AML-193 (cell line): ENCODE measurements at places on chromosomes 11 and 22.

DNA sequence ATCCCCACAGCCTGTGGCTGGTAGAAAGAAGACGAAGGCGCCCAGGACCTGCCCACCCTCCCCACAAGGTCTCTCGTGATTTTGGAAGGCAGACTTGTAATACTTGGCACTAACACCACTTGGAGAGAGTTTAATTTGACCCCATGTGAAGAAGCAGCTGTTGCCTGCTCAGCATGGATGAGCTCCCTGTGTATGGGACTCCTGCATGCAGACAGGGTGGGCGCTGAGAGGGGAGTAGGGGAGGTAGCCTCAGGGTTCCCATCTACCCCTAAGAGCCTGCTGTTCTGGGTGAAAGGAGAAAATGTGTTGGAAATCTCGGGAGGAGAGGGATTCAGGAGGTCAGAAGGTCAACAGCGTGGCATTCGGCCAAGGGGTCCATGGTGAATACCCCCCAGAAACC, 625.9 kb downstream of the TBC1D22A start:
- DNase-seq, result no peak

DNA sequence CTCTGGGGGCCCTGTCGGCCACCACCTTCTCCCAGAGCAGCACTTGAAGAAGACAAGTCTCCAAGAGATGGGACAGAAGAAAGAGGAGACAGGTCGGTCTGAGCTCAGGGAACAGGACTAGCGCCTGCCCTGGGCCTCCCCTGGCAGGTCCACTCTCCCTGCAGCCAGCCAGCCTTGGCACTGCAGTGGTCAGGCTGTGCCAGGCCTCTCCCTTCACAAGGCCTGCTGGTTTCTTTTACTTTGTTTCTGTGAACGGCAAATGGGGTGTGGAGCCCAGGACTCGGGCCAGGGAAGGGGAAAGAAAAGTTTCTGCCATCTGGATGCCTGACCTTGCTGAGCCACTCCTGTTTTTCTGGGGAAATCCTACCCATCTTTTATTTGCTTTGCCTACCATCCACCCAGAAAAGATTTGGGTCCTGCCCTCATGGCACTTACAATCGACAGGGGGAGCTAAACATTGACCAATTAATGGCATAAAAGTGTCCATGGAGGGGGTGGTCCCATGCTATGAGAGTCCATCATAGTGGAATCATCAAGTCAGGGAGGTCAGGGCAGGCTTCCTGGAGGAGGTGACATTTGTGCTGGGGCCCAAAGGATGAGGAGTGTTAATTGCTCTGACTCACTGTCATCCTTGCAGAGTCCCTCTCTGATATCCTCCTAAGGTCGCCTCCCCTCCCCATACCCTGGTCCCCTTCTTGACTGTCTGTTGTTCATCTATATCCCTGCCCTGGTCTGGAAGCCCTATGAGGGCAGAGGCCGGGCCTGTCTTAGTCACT, 65.2 kb downstream of the NFAM1 start:
- no peak for DNase-seq

- no peak for DNase-seq
Measured at GRCh38 chr22:35559354-35560005, 18.8 kb downstream of the RASD2 start.

DNA sequence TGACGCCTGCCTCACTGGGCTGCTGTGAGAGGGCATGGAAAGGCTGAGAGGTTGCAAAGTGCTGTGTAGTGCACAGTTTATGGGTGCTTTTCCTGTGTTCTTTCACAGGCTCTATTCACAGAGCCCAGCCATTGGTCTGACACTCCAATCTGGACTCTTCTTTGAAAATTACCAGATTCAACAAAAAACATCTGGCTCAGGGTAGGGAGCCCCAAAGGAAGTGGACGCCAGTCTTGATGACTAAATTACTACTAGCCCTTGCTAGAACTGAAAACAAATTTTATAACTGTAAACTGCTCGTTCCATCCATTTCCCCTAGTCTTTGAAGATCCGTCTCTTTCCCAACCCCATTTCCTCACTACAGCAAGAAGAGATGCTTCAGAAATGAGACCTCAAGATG, 178.6 kb downstream of the TENM4 start:
- no peak for DNase-seq

DNA sequence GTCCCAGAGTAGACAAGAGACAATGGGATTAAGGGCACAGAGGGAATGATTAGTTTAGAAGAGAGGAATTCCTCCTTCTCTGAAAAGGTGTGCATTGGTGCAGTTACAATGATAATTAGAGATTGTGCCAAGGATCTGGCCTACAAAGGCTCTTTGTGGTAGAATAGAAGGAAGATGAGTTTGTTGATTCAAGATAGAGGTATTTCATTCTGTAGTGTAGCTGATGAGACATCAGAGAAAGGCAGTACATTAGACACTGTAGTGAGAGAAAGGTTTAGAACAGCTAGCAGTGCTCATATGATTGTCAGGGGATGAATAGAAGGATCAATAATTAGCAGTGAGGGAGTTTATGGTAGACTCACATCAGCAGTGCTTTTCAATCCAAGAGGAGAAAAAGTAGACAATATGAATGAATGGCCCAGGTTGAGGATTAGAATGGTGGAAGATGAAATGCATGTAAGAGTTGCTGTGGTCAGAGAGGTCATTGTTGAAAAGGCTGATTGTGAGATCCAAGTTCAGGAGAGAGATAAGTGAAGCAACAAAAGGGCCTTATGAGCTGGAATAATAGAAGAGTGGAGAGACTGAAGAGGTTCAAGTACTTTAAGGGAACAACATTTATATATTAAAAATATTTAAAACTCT, 28.9 kb downstream of the SIK2 start:
- no peak for DNase-seq

DNA sequence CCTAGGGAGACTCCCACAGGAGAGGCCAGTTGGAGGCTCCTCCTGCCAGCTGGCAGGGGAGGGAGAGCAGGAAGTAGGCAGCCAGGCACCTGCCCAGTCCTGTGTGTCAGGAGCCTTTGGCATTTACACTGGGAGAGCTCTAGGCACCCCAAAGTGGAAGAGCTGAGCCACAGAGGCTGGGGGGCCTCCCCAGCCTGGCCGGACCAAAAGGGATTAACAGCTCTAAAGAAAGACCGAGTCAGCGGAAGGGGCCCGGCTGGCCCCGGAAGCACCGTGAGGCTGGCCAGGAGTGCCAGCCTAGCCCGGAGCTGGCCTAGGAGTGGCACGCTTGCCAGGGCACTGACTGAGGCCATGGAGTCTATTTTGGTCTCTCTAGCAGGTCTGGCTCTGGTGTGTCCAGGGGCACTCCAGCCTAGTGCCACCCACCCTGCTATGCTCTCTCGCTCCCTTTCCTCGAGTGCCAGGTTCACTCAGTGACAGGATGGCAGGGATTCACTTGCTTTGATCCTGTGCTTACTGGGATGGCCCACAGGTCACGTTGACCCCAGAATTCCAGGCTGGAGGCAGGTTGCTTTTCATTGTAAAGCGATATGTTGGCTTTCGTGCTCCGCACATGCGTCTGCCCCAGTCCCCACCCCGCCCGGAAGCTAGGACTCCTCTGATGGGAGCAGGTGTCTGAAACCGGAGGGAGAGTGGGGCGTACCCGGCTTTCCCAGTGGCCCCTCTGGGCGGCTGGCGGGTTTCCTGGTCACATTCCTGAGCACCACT, 3.3 kb upstream of the KMT5B start:
- DNase-seq, result no peak

- DNase-seq, result peak; percentile 13
Measured at GRCh38 chr22:29988719-29989118, 91.5 kb upstream of the HORMAD2 start.

DNA sequence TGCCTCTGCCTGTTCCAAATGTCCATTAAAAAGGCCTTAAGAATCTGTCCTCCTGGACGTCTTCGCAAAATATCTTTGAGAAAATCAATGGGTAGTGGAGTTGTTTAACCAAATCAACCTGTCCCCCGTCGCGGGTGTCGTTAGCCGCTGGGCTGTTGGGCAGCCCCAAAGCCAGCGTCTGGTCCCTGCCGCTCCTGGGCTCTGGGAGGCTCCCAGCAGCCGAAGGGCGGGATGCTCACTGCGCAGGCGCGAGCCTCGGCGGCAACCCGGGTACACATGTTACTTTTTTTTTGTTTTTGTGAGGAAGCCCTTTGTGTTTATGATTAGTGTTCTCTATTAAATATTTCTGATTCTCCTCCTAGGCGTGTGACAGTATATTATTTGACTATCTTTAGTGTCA, 12.6 kb downstream of the MMP10 start:
- DNase-seq, result no peak

DNA sequence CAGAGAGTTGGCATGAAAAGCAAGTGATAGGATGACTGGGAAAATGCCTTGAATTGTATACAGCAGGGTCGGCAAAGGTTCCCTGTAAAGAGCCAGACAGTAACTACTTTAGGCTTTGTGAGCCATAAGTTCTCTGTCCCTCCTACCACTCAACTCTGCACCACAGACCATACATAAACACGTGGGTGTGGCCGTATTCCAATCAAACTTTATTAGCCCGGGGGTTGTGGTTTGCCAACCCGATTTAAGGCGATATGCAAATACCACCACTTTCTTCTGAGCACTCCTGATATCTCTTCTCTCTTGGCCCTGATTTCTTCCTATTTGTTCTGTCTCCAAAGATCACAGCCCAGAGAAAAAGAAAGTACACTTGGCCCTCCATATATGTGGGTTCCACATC, 87.5 kb downstream of the MN1 start:
- no peak for DNase-seq

DNA sequence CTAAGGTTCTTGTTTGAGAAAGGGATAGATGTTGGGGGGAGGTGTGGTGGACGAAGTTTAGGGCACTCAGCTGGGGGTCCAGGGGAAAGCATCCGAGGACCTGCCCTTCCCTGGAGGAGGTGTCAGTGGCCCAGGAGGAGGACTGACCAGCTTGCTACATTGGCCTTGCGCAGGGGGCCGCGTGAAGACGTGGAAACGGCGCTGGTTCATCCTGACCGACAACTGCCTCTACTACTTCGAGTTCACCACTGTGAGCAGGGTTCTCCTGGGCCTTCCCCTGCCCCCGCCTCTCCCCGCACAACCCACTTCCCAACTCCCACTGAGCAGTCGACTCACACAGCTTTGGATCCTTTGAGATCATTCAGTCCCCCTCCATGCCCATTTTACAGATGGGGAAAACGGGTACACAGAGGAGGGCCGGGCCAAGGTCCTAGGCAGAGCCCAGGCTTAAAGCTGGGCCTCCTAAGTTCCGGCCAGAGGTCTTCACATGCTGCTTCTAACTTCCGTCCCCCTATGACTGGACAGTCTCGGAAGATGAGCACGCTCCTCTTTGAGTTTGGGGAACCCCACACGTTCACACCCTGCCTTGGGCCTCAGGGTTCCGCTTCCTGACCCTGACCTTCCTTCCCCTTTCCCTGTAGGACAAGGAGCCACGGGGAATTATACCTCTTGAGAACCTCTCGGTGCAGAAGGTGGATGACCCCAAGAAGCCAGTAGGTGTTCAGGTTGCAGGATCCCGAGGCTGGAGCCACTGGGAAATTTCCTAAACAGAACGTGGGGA, 28.7 kb downstream of the CYTH4 start:
- no peak for DNase-seq

- no peak for DNase-seq
Measured at GRCh38 chr22:40410272-40410671, 39.9 kb downstream of the SGSM3 start.

GRCh38 chr11:129814244-129815014, 1.2 kb upstream of the TMEM45B start:
- no peak for DNase-seq

- no peak for DNase-seq
Measured at GRCh38 chr11:2647167-2647566, 52.6 kb downstream of the KCNQ1OT1 start.

DNA sequence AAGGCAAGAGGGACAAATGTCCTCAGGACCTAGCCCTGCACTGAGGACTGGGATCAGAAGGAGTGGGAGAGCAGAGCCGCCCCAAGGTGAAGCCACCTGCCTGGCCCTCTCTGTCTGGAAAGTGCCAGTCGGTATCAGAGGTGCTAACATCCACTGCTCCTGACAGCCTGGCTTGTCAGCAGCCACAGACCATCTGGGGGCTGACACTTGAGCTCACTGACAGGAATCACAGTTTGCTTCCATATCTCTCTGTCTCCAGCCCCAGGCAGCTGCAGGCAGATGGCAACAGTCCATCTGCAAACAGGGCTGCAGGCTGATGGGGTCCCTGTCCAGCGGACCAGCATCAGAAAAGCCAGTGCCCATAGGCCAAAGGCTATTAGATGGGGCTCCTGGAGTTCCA, 5.5 kb downstream of the OPCML start:
- DNase-seq, result no peak

DNA sequence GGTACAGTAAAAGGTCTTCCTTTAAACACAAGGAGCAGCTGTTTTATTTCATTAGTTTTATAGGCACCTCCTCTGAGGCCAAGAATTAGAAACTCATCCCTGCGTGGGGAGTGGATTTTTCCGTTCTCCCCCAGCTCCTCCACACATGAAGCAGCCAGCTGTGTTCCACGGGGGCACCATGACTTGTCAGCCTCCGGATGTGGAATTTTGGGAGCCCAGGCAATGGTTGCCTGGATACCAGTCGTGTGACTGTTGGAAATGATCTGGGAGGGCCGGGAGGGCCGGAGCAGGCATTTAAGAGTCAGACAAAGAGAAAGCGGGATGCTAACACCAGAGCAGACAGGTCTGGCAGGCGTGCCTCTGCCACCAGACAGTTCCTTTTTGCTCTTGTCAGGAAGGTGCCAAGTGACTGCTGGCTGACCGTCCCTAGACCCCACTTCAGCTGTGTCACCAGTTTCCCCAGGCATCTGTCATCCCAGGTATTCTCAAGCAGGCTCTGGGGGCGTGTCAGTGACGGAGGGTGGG, 15.9 kb upstream of the CDC42EP2 start:
- no peak for DNase-seq

- no peak for DNase-seq
Measured at GRCh38 chr22:39362271-39362670, 12.5 kb downstream of the SYNGR1 start.

DNA sequence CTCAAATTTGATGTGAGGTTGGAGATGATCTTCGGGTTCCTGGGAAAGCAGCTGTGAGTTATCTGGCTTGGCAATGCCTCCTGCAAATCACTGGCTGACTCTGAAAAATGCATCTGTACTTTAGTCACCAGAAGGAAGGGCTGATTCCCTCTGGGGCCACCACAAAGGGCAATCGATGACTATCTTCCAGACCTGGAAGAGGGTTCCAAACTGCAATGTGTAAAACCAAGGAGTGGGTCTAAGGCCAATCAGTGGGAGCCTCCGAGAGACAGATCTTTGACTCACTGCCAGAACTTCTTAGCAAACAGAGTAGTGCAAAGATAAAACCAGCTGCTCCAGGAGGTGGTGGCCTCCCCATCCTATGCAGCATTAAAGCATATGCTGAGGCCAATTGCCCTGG, 29.1 kb upstream of the PAK1 start:
- no peak for DNase-seq

GRCh38 chr22:47811971-47812370, 1049.5 kb downstream of the TBC1D22A start:
- DNase-seq, result no peak

GRCh38 chr22:23036684-23037428, 33.5 kb upstream of the GNAZ start:
- no peak for DNase-seq
